GM19239 (cell line): ENCODE measurements at places on chromosomes 6 and 20.

- DNase-seq: no peak
Observed at GRCh38 chr6:167396068-167396658, 71.3 kb downstream of the TTLL2 start.

- no peak for DNase-seq
Observed at GRCh38 chr20:44153636-44154043, 33.3 kb downstream of the JPH2 start.

GRCh38 chr20:58310291-58310782 lies 822 bp downstream of the RAB22A start:
- DNase-seq: no peak

GRCh38 chr6:115194981-115195638 lies 852.3 kb upstream of the HS3ST5 start:
- DNase-seq: no peak

GRCh38 chr20:44208165-44208564 lies 2.4 kb downstream of the OSER1 start:
- DNase-seq: no peak
